PC-9 (cell line): ENCODE measurements at places on chromosomes 2 and 18. TPM values are rescaled to one million over a fixed set of nuclear protein-coding genes. Genes with fewer than 3 reads are reported as not detected.
A peak's percentile ranks its signal among the peaks of the same experiment; 100 is the strongest.

The EFR3B gene
- 0.20 TPM in 1 of 2 replicates, not detected in the other for total RNA-seq

The EMILIN1 gene
- total RNA-seq: 0.83 and 1.6 TPM in 2 replicates

The TUBA4B gene
- not detected in 2 replicates for total RNA-seq

The EVA1A gene
- total RNA-seq: 10.8 and 18.2 TPM in 2 replicates

The TM4SF20 gene
- total RNA-seq: not detected in 2 replicates

The IL1R2 gene
- 3.3 and 3.8 TPM in 2 replicates for total RNA-seq

The C2orf72 gene
- 0.13 TPM in 1 of 2 replicates, not detected in the other for total RNA-seq

The POTEI gene
- not detected in 2 replicates for total RNA-seq

The SERPINB4 gene
- not detected in 2 replicates for total RNA-seq

The CBLN2 gene
- not detected in 2 replicates for total RNA-seq

The RAD51AP2 gene
- not detected in 2 replicates for total RNA-seq

- DNase-seq: no peak
These were observed 34.7 kb downstream of the RBMS1 start for GRCh38 chr2:160458718-160459453.

DNA sequence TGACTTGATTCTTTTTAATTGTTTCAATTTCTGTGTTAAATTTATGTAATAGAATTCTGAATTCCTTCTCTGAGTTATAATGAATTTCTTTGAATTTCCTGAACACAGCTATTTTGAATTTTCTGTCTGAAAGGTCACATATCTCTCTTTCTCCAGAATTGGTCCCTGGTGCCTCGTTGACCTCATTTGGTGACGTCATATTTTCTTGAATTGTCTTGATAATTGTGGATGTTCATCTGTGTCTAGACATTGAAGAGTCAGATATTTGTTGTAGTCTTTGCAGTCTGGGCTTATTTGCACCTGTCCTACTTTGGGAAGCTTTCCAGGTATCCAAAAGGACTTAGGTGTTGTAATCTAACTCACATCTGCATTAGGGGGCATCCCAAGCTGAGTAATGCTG lies 111.4 kb upstream of the LRRTM4 start:
- DNase-seq: no peak

DNA sequence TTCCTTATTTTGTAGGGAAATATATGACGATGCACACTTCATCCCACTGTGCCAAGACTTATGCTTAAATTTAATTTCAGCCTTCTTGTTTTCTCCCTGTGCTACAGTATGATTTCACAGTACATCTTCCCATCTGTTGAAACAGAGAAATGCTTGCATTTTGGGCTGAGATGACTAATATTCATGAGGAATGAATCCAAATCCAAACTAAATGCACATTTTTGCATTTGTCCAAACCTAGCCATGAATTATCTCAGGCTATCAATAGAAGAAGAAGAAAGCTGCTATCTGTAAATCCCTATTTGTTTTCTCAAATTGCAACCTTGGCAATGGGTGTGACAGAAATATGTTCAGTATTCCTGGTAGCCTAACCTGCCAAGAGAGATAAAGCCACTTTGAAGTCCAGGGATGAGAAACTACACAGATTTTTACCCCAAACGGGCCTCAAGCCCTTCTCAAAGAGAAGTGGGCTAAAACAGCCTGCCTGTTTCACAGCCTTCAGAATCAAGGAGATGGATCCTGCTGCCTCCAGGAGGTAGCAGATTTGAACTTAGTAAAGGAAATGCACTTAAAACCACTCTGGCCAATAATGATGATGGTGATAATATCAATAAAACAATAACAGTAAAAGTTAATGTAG lies 306.9 kb upstream of the NT5C1B start:
- DNase-seq: no peak

- no peak for DNase-seq
These were observed 238.2 kb downstream of the MREG start for GRCh38 chr2:215775106-215775505.

DNA sequence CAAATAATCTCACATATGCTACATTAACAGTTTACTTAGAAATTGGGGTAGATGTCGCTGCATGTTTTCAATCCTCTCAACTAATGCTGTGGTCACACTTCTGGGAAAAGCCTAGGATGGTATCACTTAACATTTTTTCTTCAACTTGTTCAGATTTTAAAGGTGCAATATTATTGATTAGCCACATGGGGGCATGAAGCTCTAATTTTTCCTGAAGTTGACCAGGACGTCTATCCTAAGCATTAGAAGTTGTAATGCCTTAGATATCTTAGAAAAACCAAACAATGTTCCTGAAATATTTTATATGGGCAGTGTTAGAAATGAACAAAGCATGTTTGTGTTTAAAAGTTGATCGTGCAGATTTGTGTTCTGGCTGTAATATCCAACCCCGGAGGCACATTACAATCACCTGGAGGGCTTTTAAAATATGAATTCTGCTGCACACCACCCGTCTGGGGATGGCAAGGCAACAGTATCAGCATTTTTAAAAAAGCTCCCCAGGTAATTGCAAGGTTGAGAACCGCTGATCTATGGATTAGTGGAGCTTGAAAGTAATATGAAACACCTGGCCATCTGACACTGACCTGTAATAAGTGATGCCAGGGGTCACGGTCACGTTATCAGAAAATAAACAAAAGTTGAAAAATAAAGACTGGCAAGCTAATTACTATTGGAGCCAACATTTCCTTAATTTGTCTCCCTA lies 100.5 kb upstream of the LMAN1 start:
- no peak for DNase-seq

DNA sequence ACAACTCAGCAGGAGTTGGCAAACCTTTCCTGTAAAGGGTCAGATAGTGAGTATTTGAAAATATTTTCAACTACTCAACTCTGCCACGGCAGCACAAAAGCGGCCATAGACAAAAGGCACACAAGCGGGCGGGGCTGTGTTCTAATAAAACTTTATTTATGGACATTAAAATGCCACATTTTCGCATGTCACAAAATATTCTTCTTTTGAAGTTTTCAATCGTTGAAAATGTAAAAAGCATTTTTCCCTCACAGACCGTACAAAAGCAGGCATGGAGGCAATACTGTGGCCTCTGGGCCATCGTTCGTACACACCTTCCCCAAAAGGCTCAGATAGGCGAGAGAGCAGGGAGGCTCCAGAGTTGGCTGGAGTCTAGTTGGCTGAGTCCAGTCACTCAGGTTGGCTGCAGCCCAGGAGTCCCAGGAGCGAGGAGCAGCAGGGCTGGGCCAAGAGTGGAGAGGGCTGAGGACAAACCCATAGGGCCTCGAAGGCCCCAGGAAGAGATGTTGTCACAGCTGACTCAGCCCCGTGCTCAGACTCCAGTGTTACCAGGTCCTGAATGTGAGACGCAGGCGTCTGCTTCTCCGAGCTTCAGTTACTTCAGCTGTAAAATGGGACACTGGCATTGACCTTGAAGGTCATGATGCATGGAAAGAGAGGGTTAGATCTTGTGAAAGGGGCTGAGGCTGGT lies 42.5 kb downstream of the SDC1 start:
- DNase-seq: peak; percentile 72

- peak; percentile 36 for DNase-seq
These were observed 24.1 kb upstream of the KANSL1L start for GRCh38 chr2:210195101-210195852.

GRCh38 chr18:57084331-57085271 lies 62.3 kb upstream of the BOD1L2 start:
- DNase-seq: no peak

DNA sequence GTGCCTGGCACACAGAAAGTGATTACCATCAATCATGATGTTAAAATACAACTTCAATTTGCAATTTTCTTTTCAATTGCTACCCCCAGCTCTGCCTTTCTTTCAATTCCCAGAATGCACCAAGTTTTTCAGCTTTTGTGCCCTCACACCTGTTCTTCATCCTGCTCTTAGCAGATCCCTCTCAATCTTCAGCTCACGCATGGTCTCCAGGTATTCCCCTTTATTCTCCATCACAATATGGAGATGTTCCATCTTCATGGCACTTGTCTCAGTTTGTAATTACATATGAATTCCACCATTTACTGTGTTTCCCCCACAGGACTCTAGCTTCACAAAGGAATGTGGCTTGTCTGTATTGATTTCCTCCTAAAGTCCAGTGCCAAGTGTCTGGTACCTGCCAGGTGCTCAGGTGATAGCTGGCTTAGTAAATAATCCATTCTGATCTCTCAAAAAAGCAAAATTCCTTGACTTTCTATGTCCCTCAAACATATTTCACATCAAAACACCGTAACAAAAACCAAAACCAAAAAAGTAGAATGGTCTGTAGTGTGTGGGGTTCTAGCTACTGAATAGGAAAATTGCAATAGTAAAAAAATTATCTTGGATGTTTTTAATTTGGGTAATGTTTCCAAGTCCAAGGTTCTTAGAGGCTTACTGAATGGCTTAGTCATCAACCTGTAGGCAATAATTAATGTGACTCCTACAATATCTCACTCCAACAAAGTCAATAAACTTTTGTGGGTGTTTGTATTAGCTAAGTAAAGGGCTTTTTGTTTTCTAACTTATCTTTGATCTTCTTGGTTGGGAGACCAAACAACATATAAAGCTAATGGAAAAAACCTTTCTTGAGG lies 2.9 kb upstream of the INSIG2 start:
- peak; percentile 11 for DNase-seq

DNA sequence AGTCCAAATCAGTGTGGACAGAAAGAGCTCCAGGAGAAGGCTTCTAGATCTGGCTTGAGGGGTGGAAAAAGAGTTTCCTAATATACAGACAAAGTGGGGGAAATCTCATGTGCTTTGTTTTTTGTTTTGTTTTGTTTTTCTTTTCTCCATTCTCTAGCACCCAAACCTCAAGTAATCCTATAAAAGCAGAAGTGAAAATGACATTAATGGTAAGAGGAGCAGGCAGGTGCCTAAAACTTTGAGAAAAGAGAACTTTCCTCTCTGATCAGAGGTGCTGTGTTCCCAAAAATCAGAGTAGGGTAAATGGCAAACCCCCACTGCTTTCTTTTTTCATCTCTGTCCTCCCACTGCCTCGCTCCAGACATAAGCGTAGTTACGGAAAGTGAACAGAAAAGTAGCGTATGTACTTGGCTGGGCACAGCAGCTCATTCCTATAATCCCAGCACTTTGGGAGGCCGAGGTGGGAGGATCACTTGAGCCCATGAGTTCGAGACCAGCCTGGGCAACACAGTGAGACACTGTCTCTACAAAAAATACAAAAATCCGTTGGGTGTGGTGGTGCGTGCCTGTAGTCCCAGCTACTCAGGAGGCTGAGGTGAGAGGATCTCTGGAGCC lies 77.8 kb downstream of the FAM161A start:
- DNase-seq: no peak

DNA sequence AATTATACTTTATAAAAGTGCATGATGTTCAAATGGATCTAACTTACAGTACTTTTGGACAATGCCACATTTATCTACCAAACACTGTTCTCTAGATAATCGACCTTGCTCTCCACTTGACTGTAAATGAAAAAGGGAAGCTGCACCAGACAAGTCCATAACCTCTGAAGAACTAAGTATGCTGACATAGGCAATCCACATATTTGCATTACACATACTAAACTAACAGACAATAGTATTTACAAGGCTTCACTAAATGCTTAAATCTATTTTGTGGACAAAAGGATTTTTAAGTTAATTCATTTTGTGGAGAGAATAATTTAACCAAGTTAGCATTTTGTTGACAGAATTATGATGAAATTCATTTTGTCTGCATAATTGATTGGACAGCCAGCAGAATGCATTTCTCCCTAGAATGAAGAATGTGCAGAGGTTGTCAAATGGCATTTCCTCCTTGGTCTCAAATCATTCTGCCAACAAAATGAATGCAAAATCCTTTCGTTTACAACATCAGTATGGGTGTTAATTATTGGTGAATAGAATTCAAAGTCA lies 520.9 kb downstream of the CPS1 start:
- no peak for DNase-seq

GRCh38 chr2:242038166-242038927 lies 168.8 kb downstream of the RTP5 start:
- DNase-seq: no peak

DNA sequence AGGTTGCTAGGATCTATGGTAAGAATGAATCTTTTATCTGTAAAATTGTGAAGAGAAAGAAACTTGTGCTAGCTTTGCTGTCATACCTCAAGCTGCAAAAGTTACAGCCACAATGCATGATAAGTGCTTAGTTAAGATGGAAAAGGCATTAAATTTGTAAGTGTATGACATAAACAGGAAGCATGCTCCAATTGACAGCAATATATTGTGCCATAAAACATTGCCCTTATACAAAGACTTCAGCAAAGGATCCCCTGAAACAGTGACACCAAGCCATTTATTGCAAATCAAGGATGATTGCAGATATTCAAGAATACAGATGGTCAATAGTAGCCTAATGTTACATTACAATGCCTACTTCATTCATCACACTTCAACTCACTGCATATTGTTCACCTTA lies 283.1 kb downstream of the CPS1 start:
- no peak for DNase-seq

DNA sequence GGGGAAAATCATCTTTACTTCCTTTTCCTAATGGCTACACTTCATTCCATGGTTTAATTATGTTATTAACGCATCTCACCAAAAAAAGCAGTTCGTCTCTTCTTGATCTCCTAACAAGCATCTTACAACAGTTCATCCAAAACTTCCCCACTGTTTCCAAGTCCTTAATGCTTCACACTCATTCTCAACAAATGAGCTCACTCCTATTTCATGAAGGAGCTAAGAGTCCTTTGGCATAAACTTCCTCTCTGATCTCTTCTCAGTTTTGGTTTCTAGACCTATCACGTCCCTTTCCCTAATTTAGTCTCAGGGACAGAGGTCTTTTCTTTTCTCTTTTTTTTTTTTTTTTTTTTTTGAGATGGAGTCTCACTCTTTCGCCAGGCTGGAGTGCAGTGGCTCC lies 205.9 kb upstream of the SLC39A10 start:
- DNase-seq: no peak

GRCh38 chr18:26700728-26701127 lies 152.4 kb upstream of the KCTD1 start:
- DNase-seq: no peak

DNA sequence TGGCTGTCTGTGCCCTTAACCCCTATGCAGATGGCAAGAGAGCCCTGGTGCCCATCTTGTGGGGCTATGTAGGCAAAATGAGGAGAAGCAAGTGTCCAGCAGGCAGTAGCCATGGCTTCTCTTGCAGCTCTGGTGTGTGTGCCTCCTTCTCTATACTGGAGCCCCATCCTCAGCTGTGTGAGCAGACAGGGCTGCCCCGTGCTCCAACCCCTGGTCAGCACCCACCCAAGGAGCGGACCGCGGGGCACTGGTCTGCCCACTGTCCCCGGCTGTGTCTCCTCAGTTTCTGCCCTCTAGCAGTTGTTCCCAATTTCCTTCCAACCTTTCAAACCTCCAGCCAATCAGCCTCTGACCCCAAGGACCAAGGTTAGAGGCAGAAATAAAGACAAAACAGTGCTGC lies 134.9 kb upstream of the GLI2 start:
- no peak for DNase-seq

- DNase-seq: no peak
These were observed 20.8 kb upstream of the ATIC start for GRCh38 chr2:215290980-215291599.

DNA sequence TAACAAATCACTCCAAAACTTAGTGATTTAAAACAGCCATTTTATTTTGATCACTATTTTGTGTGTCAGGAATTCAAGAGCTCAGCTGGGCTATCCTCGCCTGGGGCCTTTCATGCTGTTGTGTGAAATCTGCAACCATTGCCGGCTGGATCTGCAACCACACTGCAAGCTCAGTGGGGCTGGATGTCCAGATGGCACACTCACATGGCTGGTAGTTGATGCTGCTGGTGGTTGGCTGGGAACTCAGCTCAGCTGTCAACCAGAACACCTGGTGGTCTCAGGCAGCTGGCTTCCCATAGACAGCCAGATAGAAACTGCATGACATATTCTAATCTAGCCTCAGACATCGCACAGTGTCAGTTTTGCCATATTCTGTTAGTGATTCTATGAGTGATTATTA lies 30.6 kb upstream of the AP1S3 start:
- no peak for DNase-seq

- DNase-seq: no peak
These were observed 196.9 kb downstream of the MYCN start for GRCh38 chr2:16137080-16137755.
